ENCODE measurements at places on chromosomes 1 and 21. TPM values are rescaled to one million over a fixed set of nuclear protein-coding genes. Genes with fewer than 3 reads are reported as not detected.
A peak's percentile ranks its signal among the peaks of the same experiment; 100 is the strongest.

TMEM50B gene
- 31.1 TPM for total RNA-seq

DNA sequence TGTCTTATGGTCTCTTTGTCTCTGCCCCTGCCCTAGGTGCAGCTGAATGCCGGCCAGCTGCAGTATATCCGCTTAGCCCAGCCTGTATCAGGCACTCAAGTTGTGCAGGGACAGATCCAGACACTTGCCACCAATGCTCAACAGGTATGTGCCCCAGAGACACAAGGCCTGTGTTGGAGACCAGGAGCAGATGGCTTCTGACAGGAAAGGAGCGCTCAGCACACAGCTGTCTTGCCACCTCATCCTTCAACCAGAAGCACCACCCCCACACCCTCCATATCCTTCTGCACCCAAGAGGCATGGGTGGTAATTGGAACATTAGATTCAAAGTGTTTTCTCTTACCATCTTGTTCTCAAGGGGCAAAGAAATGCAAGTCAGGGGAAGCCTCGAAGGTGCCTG, 17.0 kb upstream of the KCNQ4 start:
- no peak for DNase-seq

CLCA4 gene
- total RNA-seq = not detected

PRR9 gene
- 1.2 TPM for total RNA-seq

DNA sequence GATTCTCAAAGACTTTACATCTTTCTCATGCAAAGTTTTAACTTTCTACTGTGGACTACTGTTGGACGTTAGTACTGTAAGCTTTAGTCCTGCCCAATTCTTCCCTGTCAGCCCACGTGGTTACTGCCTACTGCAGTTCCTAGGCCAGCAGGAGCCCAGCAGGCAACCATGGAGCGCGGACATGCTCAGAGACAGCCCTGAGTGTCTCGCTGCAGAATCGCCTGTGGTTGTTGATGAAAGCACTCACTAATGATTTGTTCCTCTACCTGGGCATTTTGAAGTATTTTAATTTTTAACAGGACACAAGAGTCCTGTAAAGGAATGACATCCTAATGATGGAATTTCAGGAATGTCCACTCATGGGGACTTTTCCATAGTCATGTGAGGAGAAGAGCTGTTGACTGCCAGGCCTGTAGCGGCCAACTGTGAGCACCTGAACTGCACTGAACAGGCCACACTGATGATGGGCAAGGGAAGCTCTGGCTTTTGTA, 44.1 kb downstream of the PGBD5 start:
- no peak for DNase-seq

PIK3R3 gene
- 35.3 TPM for total RNA-seq

DNA sequence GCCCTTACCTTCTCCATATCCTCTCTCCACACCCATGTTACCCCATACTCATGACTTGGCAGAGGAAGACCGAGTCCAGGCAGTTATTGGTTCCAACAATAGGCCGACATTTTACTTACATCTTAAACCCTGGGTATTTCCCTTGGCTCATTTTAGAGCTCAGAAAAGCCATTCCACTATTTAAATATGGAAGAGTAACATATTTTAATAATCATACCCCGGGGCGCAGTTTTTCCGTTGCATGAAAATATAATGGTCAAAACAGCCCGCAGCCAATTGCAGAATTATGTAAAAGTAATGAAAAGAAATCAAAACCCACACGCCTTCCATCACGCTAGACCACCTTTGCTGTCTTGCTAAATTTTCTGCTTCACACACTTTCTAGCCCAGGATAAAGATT, 48.5 kb downstream of the KAZN start:
- DNase-seq = no peak

WDR26 gene
- 44.6 TPM for total RNA-seq

F5 gene
- total RNA-seq = 55.5 TPM

OR2T1 gene
- total RNA-seq = not detected

IL23R gene
- not detected for total RNA-seq

- DNase-seq = no peak
Measured at GRCh38 chr1:193584731-193585239, 398.4 kb upstream of the B3GALT2 start.

DNA sequence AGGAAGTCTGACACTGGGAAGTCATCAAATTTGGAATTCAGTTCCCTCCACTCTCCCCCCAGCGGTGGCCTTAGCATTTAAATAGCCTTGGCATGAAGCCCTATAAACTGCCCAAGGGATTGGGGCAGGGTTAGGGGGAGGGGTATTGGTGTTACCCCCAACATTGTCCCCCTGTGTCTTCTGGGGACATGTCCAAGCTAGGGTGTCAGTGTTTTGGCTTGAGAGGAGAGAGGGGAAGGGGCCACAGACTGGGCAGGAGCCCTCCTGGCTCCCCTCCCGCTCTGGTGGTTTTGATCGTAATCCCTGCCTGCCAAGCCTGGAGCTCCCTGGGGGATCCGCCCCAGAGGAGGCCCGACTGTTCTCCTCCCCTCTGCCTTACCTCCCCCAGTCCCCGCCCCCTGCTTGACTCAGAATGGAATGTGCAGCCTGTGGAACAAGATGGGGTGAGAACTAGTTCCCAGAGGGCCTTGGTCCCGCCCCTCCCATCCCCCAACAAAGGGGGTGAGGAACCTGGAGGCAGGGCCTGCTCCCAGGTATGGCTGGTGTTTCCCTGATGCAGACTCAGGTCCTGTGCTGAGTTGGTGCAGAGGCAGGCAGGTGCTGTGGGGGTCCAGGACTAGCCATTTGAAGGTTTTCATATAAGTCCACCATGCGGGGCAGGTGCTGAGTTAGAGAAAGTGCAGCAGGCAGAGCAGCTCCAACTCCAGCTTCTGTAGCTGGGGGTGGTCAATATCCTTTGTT, 7.4 kb downstream of the SOX13 start:
- DNase-seq = no peak

DNA sequence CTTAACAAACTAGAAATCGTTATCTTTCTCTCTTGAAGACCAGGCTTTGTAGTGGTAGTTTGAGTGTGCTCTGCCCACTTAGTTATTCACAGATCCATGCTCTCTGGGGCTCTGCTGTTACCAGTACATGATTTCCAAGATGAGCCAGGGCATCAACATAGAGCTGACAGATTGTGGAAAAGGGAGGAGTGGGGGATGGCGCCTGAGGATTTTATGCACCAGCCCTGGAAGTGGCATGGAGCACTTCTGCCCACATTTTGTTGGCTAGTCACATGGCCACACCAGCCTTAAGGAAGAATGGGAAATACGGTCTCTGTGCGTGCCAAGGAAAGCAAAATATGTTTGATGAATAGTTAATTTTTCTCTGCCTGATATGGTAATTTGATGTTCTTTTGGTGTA, 18.2 kb downstream of the TSNAX start:
- DNase-seq = no peak

- peak; percentile 93 for DNase-seq
Measured at GRCh38 chr1:12208764-12209494, 20.9 kb upstream of the VPS13D start.

- no peak for DNase-seq
Measured at GRCh38 chr1:149995927-149996326, 14.6 kb downstream of the OTUD7B start.

- DNase-seq = no peak
Measured at GRCh38 chr1:59079434-59080140, 217.3 kb upstream of the FGGY start.

DNA sequence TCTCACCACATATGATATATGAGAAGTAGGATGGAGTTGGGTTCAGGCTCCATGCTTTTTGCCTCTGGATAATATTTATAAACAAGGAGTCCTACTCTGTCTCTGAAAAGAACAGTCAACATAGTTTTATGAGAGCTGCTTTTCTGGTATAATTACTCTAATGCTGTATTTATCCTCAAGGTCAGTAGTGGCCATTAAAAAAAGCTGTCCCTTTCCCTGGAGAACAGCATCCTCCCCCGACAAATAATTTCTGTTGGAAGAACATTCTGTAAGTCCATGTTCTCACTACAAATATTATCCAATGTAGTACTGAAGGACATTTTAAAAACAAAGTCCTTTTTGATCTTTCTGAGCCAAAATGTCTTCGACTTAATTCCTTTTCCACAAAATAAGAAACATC, 9.0 kb upstream of the RGS5 start:
- DNase-seq = no peak

DENND2C gene
- 1.2 TPM for total RNA-seq

DNA sequence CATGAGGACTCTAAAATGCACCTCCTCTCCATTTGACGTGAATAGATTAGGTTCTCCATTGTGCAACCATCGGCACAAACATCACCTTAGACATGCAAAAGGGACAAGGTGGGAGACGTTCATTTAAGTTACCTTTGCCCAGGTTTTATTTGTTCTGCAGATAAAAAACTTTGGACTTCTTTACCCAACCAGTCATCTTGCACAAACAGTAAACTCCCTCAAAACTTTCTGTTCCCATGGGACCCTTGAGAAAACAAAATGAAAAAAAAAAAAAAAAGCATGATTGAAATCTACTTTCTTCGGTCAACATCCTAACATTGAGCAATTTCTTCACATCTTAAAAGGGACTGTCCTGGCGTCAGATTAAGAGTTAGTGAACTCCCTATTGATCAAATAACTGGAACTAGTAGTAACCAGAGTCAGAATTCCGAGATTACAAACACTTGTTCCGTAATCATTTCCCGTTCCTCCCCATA, 31.4 kb upstream of the PROX1 start:
- DNase-seq = no peak

DNA sequence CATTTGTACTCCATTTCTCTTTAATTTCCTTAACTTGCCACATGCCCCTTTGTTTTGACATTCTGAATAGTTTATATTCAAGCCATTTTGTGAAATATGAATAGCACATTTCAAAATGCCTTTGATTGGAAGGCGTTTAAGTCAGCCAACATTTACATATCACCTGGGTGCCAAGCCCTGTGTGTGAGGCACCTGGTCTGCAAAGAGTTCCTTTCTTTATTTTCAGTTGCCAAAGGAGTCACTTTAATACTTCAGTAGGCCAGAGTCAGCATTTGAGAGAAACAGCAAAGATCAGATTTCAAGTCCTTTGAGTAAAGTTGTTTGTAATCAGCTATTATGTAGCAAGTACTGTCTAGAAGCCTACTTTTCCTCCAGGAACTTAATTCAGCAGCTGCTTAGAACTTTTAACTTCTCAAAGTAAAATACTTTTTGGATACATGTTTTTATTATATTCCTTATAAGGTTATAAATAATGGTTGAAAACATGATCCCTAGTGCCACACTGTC, 70.8 kb downstream of the DTL start:
- DNase-seq = no peak

- DNase-seq = no peak
Measured at GRCh38 chr21:15243406-15243805, 178.6 kb upstream of the NRIP1 start.

GRCh38 chr1:108049178-108049819, 84.3 kb upstream of the VAV3 start:
- DNase-seq = no peak

KANK4 gene
- 0.12 TPM for total RNA-seq

DNA sequence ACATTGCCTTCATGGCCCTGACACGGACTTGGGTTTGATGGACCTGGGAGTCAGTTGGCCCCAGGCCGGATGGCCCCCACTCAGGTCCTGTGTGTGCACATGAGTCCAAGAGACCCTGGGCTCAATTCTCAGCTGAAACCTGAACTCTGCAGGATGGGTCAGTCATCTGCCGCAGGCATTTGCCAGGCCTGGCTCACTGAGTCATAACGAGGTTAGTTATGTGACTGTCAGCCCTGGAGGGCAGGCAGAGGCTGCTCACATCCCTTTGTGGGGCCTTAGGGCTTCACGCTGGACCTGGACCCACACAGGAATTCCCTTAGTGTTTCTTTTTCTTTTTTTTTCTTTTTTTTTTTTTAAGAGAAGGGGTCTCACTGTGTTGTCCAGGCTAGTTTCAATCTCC, 46.5 kb downstream of the PSMG1 start:
- DNase-seq = no peak

RASSF5 gene
- total RNA-seq = 9.9 TPM
